Right cardiac atrium (tissue), 5 donors: ENCODE measurements at places on chromosomes 1 and 21.

DNA sequence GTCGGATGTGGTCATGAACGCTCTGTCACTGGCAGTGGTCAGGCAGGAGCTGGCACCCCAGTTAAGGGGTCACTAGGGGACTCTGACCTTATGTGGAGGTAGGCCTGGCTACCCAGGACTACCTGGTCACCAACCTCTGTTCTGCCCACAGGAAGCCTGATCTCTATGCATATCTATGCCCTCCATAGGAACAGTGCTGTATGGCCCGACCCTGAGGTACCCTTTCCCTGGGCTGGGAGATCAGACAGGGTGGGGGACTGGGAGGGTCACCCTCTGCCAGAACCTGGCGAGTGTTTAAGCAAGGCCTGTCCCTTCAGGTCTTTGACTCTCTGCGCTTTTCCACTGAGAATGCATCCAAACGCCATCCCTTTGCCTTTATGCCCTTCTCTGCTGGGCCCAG is 19.0 kb downstream of the CYP4B1 start:
- DNase-seq = no peak

DNA sequence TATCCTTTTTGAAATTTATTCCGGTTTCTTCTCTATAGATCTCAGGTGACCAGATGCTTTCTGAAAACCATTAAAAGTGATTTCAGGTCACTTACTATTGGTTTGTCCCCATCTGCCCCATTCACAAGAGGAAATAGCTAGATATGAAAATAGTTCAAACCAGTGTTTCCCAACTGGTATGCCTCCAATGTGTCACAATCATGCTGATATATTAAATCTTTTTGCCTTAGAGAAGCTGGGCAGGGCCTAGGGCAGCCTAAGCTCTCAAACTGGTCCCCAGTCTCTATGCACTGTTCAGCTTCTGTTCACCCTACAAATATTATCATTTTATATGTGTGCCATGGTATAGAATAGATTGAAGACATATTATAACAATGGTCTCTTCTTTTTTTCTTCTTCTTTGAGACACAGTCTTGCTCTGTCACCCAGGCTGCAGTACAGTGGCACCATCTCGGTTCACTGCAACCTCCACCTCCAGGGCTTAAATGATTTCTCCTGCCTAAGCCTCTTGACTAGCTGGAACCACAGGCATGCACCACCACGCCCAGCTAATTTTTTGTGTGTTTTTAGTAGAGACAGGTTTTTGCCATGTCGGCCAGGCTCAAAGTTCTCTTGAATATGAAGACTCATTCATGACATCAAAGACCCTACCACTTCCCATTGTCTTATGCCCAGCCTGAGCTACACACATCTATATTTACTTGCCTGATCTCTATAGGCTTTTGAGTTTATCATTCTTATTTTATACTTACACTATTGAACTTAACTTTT is 15.7 kb downstream of the PTPN22 start:
- no peak for DNase-seq

- DNase-seq = no peak
Observed at GRCh38 chr1:51218570-51218969, 17.5 kb upstream of the RNF11 start.

GRCh38 chr21:40555021-40555528 is 291.9 kb downstream of the DSCAM start:
- DNase-seq = no peak

- peak; percentile 25 for DNase-seq
Observed at GRCh38 chr1:176843352-176844297, 320.9 kb downstream of the ASTN1 start.

GRCh38 chr1:237478082-237478481 is 412.6 kb downstream of the ZP4 start:
- DNase-seq = no peak

- DNase-seq = peak; percentile 75
Observed at GRCh38 chr1:108560189-108560873, 431 bp downstream of the EEIG2 start.

DNA sequence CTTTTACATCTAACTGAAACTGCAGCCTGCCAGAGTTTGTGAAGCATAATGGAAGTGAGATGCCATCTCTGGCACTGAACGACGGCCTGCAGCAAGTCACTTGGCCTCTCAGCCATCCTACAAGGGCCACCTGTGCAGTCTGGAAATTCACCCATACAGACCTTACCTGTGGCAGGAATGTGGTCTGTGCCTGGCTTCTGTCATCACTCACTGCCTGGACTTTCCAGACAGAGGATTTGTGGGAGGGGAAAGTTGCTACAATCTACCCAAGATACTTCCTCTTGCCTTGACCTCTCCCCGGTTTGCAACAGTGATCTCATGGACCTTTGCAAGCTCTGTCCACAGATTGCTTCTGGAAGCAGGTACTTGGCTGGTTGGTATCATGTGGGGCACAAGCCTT is 58.4 kb upstream of the ATP1B1 start:
- no peak for DNase-seq

DNA sequence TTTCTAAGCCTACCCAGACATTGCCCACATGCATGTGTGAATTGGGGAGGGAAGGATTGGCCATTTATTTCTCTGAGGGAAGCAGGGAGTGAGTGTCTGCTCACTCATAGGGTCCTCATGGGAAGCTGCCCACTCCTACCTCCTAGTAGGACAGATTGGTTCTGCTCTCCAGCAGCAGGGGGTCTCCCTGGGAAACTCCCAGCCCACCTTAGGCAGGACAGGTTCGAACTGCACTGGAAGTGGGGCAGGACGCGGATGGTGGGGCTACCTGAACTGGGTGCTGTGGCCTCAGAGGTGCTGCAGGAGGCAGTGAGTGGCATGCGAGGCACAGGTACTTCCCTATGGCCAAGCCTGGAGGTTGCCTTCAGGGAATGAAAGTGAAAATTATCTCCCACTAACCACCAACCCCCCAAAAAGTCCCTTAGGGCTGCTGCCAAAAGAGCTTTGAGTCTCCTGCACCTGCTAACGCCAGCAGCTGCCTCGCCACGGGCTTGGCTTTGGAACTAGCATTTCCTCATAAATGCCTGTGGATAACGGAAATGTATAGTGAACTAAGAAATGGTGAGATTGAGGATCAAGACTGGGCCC is 157.0 kb upstream of the COA6 start:
- DNase-seq = no peak

DNA sequence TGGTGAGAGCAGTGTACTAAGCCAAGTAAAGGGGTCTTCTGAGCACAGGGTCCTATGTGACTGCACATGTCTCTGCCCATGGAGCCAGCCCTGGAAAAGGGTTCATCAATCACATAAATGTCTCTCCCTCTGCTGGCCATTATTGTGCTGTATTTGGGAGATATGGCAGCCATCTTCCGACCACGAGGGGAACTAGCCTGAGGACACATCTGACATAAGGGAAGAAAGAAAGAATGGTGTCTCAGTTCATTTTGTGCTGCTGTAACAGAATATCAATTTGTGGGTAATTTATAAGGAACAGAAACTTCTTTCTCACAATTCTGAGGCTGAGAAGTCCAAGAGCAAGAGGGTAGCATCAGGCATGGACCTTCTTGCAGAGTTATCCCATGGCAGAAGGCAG is 55.1 kb upstream of the GJA5 start:
- DNase-seq = no peak

- DNase-seq = no peak
Observed at GRCh38 chr1:116476321-116476720, 94.5 kb downstream of the CD58 start.

DNA sequence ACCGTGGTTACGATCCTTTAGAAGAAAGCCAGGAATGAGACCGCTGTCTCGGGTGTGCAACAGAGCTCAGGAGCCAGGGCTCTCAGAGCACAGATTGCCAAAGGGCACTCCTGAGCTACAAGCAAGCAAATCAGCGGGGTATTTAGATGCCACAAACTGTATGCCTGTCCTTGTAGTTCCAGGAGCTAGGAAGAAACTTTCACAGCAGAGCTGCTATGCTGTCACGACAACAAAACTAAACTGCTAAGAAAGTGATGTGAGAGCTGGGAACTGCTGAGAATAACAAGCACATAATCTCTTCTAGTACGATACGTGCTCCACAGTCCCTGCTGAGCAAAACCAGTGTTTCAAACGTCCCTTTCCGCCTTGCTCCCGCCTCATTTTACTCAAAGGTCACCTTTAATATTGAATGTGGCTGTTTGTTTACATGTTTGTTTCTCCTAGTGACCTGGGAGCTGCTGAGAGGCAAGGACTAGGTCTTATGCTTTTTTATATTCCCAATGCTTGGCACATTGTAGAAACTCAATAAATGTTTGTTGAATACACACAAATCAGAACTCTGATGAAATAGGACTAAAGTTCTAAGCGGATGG is 14.7 kb downstream of the GREM2 start:
- no peak for DNase-seq

DNA sequence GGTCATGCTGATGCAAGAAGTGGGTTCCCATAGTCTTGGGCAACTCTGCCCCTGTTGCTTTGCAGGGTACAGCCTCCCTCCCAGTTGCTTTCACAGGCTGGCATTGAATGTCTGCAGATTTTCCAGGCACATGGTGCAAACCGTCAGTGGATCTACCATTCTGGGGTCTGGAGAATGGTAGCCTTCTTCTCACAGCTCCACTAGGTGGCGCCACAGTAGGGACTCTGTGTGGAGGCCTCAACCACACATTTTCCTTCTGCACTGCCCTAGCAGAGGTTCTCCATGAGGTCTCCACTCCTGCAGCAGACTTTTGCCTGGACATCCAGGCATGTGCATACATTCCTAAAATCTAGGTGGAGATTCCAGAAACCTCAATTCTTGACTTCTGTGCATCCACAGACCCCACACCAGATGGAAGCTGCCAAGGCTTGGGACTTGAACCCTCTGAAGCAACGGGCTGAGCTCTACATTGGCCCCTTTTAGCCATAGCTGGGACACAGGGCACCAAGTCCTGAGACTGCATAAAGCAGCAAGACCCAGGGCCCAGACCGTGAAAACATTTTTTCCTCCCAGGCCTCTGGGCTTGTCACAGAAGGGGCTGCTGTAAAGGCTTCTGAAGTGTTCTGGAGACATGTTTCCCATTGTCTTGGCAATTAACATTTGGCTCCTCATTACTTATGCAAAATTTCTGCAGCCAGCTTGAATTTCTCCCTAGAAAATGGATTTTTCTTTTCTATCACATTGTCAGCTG is 466.2 kb upstream of the PBX1 start:
- DNase-seq = no peak

- DNase-seq = no peak
Observed at GRCh38 chr1:149849947-149850360, 49.4 kb upstream of the BOLA1 start.

DNA sequence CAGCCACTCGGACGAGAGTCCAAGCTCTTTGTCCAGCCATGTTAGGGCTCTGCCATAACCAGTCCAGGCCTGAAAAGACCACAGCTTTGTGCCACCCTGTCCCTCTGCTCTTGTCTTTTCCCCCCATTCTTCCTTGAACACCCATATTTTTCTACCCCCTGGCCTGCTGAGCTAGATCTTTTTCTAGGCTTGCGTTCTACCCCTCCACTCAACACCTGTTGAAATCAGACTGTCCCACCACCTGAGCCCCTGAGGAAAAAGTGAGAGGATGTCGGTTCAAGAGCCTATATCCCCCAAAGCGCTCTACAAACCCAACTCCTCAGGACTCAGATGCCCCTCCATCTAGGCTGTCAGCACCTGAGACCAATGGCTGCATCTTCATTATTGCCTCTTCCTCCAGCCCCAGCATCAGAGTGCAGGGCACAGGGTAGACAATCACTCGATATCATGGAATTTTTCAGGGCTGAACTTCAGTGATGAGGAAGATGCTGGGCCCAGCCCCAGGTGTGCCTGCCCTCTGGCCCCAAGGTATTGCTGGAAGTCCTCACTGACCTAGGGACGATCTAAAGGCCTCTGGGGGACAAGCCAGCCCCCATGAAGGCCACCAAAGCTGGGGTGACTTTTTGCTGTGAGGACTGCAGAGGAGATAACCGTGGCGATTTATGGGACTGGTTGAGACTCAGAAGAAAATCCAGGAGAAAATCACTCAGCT is 75.3 kb downstream of the CD247 start:
- no peak for DNase-seq

DNA sequence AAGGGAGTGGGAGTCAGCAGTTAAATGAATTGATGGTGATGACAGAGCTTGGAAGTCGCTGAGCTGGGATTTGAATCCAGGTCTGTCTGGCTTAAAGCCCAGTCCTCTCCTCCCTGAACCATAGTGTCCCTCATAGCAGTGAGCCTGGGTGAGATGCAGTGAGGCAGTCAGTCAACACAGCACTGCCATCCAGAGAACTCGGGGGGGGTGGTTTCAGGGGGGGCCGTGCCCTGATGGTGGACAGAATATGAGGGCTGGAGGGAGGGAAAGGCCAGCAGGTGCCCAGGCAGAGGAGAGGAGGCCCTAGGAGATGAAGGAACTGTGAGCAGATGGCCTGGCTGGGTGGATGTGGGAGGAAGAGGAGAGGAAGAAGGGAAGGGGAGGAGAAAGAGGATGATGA is 405.6 kb downstream of the PTPRU start:
- DNase-seq = no peak

DNA sequence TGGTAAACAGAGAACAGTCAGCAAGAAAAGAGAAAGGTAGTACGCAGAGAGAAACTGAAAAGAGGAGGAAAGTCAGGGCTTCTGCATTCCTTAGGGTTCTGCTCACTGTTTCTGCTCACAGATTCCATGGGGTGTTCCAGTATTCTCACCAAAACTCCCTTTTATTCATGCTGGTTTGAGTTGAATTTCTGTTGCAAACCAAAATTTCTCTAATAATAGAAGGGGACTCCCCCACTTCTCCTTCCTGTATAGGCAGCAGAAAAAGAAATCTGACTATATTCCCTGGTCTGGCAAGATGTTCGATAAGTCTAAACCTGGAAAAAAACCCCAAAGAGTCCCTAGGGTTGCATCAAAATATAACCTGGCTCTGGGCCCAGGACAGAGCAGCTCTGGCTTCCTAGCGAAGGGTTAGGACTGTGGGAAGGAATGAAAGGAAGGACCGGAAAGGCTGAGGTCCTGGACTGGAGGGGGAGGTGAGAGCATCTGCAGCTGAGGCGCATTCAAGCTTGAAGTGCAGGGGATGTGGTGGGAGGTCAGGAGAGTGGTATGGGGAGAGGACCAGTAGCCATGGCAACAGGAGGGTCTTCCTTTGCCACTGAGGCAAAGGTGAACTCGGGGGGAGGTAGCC is 18.8 kb upstream of the RGS16 start:
- no peak for DNase-seq

GRCh38 chr1:86573763-86574484 is 27.0 kb downstream of the CLCA4 start:
- no peak for DNase-seq

- DNase-seq = no peak
Observed at GRCh38 chr1:32250893-32251716, at the start of gene LCK. LCK (plus strand) TSS chr1:32251265; CDS start chr1:32274330, 23,065 bp downstream.

- no peak for DNase-seq
Observed at GRCh38 chr1:192442736-192443135, 125.9 kb downstream of the RGS21 start.

GRCh38 chr1:4825800-4826450 is 171.5 kb downstream of the AJAP1 start:
- DNase-seq = no peak

GRCh38 chr1:208866386-208866955 is 622.3 kb upstream of the PLXNA2 start:
- DNase-seq = no peak
